Gastrocnemius medialis (tissue), 4 donors: ENCODE measurements at places on chromosomes 12 and 14. TPM values are rescaled to one million over a fixed set of nuclear protein-coding genes. Genes with fewer than 3 reads are reported as not detected.

Gene RTRAF
- total RNA-seq: 68.6 TPM

Gene ACVRL1
- total RNA-seq: 53.5 TPM

DNA sequence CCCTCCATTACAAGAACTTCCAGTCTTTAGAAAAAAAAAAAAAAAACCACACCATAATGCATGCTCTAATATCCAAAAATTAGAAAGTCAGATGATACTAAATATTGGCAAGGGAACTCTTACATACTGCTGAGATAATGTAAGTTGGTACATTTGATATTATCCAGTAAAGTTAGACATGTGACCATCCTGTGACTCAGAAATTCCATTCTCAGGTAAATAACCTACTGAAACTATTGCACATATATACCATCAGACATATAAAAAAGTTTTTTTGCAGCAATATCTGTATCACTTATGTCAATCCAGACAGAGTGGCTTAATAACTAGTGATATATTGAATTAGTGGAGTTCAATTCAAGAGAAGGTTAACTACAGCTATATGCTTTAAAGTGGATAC is 63.5 kb downstream of the KITLG start:
- no peak overlapping the region for H3K4me3 ChIP-seq
- no peak overlapping the region for H3K27ac ChIP-seq
- H3K27me3 ChIP-seq: no peaks in the 10 kb centered on the region
- no peaks in the 10 kb centered on the region for H3K36me3 ChIP-seq
- peaks cover 3% of the 10 kb centered on the region for H3K4me1 ChIP-seq
- DNase-seq: no peak

GRCh38 chr12:116278667-116279066 is 1.2 kb upstream of the MED13L start:
- H3K27me3 ChIP-seq: no peaks in the 10 kb centered on the region
- no peaks in the 10 kb centered on the region for H3K36me3 ChIP-seq
- no peak overlapping the region for H3K4me3 ChIP-seq
- no peak overlapping the region for H3K27ac ChIP-seq
- no peak for DNase-seq

DNA sequence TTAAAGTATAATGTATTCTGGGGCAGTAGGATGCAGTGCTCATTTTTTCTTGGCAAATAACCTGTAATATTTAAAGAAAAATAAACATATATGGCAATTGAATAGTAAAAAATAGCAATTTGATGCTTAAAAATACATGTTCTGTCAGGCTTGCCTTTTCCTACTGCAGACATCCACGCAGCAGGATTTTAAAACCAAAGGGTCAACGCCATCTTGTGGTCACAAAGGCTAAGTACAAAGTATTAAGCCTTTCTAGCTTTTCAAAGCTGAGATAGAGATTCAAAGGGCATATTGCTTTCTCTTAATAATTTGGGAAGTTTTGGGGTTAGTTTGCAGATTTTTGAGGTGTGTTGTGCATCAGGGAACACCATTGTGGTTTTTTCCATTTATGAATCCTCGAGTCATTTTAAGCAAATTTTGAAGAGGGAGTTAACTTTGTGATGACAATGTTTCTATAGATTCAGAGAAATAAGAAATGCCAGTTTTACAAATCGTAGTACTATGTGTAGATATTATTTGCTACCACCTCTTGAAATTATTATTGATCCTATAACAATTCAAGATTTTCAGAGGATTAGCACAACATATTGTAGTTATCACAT is 4.7 kb upstream of the CCER1 start:
- H3K27me3 ChIP-seq: no peaks in the 10 kb centered on the region
- H3K4me3 ChIP-seq: no peak overlapping the region
- DNase-seq: no peak
- H3K27ac ChIP-seq: no peak overlapping the region

DNA sequence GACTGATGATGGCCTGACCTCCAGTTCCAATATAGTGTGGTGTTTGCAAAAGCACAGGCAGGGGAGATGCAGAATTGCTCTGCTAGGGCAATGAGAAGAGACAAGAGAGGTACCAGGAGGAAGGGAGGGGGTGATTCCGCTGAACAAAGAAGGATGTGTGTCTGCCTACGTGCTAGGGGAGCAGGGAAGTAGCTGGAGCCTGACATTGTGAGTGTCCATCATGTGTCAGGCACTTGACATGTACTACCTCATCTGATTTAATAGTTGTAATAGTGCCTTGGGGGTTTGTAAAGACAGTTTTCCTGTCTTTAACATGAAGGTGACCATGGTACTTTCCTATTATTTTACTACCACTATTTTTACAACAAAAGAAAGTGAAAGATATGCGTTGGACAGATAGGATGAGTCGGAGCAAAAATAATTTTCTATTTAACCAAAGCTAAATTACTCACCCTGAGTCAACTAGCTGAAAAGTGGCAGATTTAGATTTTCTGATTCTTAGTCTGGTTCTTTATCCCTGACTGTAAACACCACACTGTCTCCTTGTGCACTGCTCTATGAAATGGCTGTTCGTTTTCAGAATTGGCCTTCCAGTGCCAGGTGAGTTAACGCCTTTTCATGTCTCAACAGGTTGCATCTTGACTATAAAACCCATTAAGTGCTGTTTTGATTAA is 33.7 kb upstream of the TEAD4 start:
- DNase-seq: no peak
- H3K36me3 ChIP-seq: no peaks in the 10 kb centered on the region
- peaks cover 17% of the 10 kb centered on the region for H3K4me1 ChIP-seq
- H3K4me3 ChIP-seq: no peak overlapping the region

- no peaks in the 10 kb centered on the region for H3K4me1 ChIP-seq
- no peak overlapping the region for H3K4me3 ChIP-seq
- no peaks in the 10 kb centered on the region for H3K36me3 ChIP-seq
- H3K27ac ChIP-seq: no peak overlapping the region
Observed at GRCh38 chr12:41715256-41715655, 429.4 kb downstream of the GXYLT1 start.

GRCh38 chr14:102207831-102208365 is 68.2 kb downstream of the WDR20 start:
- H3K27me3 ChIP-seq: no peaks in the 10 kb centered on the region
- peaks cover 7% of the 10 kb centered on the region for H3K4me1 ChIP-seq
- H3K27ac ChIP-seq: no peak overlapping the region
- DNase-seq: no peak

- DNase-seq: no peak
- H3K27me3 ChIP-seq: no peaks in the 10 kb centered on the region
- H3K4me1 ChIP-seq: peaks cover 21% of the 10 kb centered on the region
- H3K4me3 ChIP-seq: no peak overlapping the region
Observed at GRCh38 chr14:35406506-35407305, 2.2 kb upstream of the NFKBIA start.
